Esophagus squamous epithelium (tissue), 5 donors: ENCODE measurements at places on chromosomes 4 and X. TPM values are rescaled to one million over a fixed set of nuclear protein-coding genes. Genes with fewer than 3 reads are reported as not detected.

Gene CHRDL1
- 18.5 TPM for total RNA-seq

GRCh38 chr4:77178560-77178959 is 21.6 kb downstream of the CCNG2 start:
- DNase-seq, result no peak

- DNase-seq, result no peak
Measured at GRCh38 chrX:103362474-103362873, 6.2 kb downstream of the TCEAL9 start.

Gene ATXN3L
- not detected for total RNA-seq

Gene CACNA1F
- total RNA-seq, result not detected

DNA sequence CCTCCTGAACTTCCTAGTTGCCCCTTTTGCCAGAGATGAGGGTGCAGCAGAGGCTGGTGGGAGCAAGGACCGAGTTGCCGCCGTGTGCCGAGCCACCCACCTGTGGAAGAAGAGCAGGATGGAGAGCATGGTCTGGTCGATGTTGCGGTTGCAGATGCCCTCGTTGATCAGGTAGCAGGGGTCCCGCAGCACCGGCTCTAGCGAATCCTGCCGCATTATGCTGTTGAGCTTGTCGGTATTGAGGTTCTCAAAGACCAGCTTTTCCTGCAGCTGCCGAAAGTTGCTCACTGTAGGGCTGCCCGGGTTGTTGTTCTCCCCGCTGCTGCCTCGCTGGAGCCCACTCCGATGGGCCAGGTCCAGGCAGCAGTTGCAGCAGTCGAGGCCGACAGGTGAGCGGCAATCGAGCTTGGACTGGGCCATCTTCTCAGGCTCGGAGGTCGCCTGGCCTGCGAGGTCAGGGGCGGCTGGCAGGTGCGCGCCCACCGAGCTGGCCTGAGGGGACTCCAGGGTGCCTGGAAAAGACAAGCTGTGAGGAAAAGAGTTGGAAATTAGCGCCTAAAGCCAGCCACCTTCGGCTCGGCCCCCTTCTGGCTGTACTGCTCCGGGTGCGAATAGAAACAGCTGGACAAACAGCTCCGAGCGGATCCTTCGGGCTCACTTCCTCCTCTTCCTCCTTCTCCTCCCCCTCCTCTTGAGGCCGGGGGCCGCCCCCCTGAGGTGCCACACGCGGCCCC is 420 bp downstream of the TSC22D3 start:
- no peak for DNase-seq

DNA sequence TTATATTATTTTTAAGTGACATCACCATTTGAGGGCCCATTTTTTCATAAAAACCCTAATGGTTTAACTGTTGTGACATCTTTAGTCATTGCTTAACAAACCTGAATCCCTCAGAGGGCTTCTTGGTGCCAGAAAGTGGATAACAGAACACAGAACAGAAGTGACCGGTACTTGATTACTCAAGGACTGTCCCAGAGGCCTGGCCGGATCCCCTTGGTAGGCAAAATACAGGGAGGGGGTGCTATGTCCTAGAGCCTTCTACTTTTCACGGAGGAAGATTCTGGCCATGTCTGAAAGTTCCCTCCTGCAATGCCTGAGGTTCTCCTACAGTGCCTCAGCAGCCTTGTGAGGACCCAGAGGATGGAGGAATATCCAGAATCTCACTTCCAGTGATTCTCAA is 94.3 kb upstream of the DCLK2 start:
- DNase-seq, result no peak

DNA sequence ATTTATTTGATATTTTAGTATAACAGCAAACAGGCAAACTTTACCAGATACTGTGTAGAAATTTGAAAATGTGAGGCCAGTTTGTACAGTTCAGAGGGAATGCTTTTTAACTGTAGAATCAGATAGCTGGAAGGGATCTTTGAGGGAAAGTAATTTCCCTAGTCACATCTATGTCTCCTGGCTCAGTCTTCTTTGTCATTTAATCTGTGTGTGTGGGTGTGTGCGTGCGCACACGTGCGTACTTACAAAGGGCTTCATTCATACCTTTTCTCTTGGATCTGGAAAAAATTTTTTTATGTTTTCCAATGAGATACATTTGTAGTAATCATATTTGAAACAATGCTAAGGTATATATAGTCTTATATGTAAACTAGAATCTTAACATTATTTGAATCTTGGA is 44.6 kb downstream of the IL13RA1 start:
- DNase-seq, result no peak

Gene IQCM
- not detected for total RNA-seq
